ENCODE measurements at places on chromosomes 7 and 10. TPM values are rescaled to one million over a fixed set of nuclear protein-coding genes. Genes with fewer than 3 reads are reported as not detected.

Gene FAM25A
- not detected for total RNA-seq

Gene VPS26A
- total RNA-seq: 35.3 TPM

Gene METTL27
- total RNA-seq: 4.0 TPM

Gene EEF1AKMT2
- total RNA-seq: 16.5 TPM

Gene SPDYE2
- not detected for total RNA-seq

Gene SLC26A4
- total RNA-seq: 0.17 TPM

Gene TAS2R4
- total RNA-seq: 0.26 TPM

Gene CNNM2
- total RNA-seq: 52.0 TPM

Gene CPED1
- 72.2 TPM for total RNA-seq

Gene IFIT1
- 20.9 TPM for total RNA-seq

Gene ARHGAP22
- 0.91 TPM for total RNA-seq

Gene RBM20
- 0.11 TPM for total RNA-seq

Gene AASS
- 11.9 TPM for total RNA-seq

Gene SLC16A12
- 0.26 TPM for total RNA-seq

Gene GPR85
- total RNA-seq: 1.4 TPM

Gene CYP3A4
- total RNA-seq: 30.6 TPM

Gene WBP1L
- 154 TPM for total RNA-seq

Gene CYP2W1
- 45.4 TPM for total RNA-seq

Gene SORBS1
- 11.4 TPM for total RNA-seq

Gene VENTX
- 0.06 TPM for total RNA-seq

Gene MSMB
- not detected for total RNA-seq

Gene ZNF804B
- 0.08 TPM for total RNA-seq

Gene DNA2
- total RNA-seq: 4.2 TPM

Gene ST8SIA6
- 3.4 TPM for total RNA-seq

Gene TMEM184A
- 1.3 TPM for total RNA-seq

Gene C10orf67
- 0.23 TPM for total RNA-seq

Gene GIMAP5
- 65.0 TPM for total RNA-seq

Gene DPY19L1
- total RNA-seq: 28.5 TPM

Gene NUTM2B
- 0.41 TPM for total RNA-seq

Gene SVOPL
- 1.5 TPM for total RNA-seq

Gene CLDN4
- 0.41 TPM for total RNA-seq

Gene PHKG1
- 8.5 TPM for total RNA-seq

Gene NRAP
- total RNA-seq: not detected

Gene CRPPA
- total RNA-seq: 3.5 TPM

Gene CYP2C9
- not detected for total RNA-seq

Gene C10orf90
- not detected for total RNA-seq

Gene SUV39H2
- 3.5 TPM for total RNA-seq

Gene PRSS2
- total RNA-seq: 43.4 TPM

Gene FOXI2
- total RNA-seq: not detected

Gene WNT2
- 0.28 TPM for total RNA-seq

Gene OPALIN
- total RNA-seq: not detected

Gene IKZF1
- total RNA-seq: 8.6 TPM

Gene PHYHIPL
- total RNA-seq: 59.5 TPM

Gene NKX2-3
- not detected for total RNA-seq

Gene PRSS37
- total RNA-seq: not detected

Gene SPDYE11
- total RNA-seq: not detected

Gene GBX1
- not detected for total RNA-seq

Gene OGDHL
- 9.8 TPM for total RNA-seq

Gene MLXIPL
- 37.2 TPM for total RNA-seq

Gene FEZF1
- 0.14 TPM for total RNA-seq

Gene LRRD1
- 0.50 TPM for total RNA-seq
